Activated naive CD4-positive, alpha-beta T cell treated with anti-CD3 and anti-CD28 coated beads, Interleukin-2, amount 10 ng/mL, durations not matched to agents 7 days and 5 days (primary cell): ENCODE measurements at places on chromosomes 3 and 15.

DNA sequence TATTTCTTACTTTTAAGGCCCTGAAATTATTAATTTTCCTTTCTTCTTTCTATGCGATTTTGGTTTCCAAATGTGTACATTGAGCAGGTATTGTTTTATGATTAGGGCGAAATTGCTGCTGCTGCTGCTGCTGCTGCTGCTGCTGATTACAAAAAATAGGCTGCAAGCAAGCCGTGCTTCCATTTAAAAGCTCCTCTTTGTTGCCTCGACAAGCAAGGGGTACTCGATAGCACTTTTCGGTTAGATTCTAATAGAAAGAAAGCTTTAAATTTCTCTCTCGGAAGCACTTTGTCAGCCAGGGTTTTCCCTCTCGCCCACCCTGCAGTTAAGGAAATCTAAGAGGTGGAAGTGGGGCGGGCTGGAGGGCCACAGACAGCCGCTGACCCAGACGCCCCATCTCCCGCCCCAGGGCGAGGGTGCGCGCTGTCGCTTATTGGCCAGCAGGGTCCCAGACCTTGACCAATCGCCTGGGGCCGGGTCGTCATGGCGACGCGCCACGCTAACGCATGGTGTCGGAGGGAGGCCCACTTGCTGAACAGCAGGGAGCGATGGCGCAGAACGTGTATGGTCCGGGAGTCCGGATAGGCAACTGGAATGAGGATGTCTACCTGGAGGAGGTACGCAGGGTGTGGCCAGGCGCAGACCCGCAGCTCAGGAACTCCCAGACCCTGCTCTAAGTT lies at the start of gene CFAP161:
Gene CFAP161 (plus strand): TSS at position 489 of the 680 bp plus-strand sequence. CDS start 60 bp downstream, at position 549.
- no peaks in the 10 kb centered on the region for H3K36me3 ChIP-seq
- peak; percentile 42 for DNase-seq

- H3K36me3 ChIP-seq = no peaks in the 10 kb centered on the region
- no peaks in the 10 kb centered on the region for H3K27me3 ChIP-seq
- no peak for DNase-seq
- no peak overlapping the region for H3K27ac ChIP-seq
- peaks cover 9% of the 10 kb centered on the region for H3K4me1 ChIP-seq
- H3K4me3 ChIP-seq = no peak overlapping the region
Measured at GRCh38 chr3:68129065-68129464, 474.7 kb upstream of the SUCLG2 start.

DNA sequence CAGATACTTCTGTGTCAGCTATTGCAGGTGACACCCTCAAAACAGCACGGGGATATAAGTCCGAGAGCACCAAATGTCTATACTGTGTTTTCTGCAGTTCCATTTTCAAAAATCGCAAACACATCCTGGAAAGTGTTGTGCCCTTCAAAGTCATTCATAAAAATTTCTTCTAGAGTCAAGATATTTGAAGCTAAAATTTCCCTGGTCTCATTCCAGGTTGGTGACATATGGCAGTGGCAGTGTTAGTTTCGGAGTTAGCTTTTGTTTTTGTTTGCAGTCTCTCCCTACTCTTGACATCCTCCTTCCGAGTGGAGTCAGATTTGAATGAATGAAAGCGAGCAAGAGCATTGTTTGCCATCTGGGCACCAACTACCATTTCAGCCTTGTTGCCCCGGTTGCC lies 3.2 kb upstream of the FSIP1 start:
- H3K27ac ChIP-seq = no peak overlapping the region
- H3K36me3 ChIP-seq = peaks cover 4% of the 10 kb centered on the region
- no peak overlapping the region for H3K4me3 ChIP-seq
- H3K27me3 ChIP-seq = no peaks in the 10 kb centered on the region
- peaks cover 52% of the 10 kb centered on the region for H3K4me1 ChIP-seq

DNA sequence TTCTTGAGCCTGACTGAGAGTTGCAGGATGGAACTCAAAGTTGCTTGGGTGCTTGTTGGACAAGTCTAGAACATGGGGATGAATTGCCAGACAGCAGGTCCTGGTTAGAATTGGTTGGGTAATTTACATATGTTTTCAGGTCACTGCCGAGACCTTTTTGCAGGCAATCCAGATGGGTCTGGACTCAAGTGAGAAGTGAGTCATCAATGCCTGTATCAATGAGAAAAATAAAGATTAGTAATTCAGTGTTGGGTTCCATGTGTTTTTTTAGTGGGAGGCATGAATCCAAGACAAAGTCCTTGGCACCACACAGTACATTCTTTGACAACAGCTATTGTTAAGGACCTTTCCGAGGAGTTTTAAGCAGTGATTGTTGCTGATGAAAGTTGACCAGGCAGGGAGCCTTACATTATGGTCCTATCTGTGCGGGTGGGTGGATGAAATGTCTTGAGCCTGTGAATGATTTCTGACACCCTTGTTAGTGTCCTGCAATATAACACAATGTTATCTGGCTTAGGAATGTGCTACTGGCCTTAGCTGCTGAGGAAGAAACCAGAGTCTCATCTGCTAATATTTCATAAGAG lies 77.7 kb downstream of the CRYGS start:
- no peak for DNase-seq
- no peaks in the 10 kb centered on the region for H3K36me3 ChIP-seq
- H3K4me3 ChIP-seq = no peak overlapping the region
- no peak overlapping the region for H3K27ac ChIP-seq
- H3K27me3 ChIP-seq = peaks cover 7% of the 10 kb centered on the region
- no peaks in the 10 kb centered on the region for H3K4me1 ChIP-seq

GRCh38 chr3:78338405-78338804 lies 1298.5 kb downstream of the ROBO2 start:
- H3K27me3 ChIP-seq = no peaks in the 10 kb centered on the region
- no peak overlapping the region for H3K4me3 ChIP-seq
- no peaks in the 10 kb centered on the region for H3K4me1 ChIP-seq
- no peak for DNase-seq
- no peaks in the 10 kb centered on the region for H3K36me3 ChIP-seq
